ENCODE measurements at places on chromosomes 3 and 15.

- no peak for DNase-seq
These were observed 15.3 kb downstream of the ZBTB38 start for GRCh38 chr3:141383555-141384129.

DNA sequence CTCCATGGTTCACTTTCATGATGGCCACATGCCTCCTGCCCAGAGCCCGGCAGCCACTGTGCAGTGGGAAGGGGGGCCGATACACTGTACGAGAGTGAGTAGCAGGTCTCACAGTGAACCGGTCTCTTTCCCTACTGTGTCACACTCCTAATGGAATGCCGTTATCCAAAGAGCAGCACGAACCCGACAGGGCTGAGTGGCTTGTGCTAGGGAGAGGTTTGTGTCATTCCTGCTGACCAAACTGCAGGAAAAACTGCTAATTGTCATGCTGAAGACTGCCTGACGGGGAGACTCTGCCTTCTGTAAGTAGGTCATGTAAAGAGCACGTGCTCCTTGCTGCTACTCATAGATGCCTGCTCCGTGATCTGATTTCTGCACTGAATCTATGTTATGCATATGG is 105.1 kb downstream of the ARPP21 start:
- DNase-seq = no peak

DNA sequence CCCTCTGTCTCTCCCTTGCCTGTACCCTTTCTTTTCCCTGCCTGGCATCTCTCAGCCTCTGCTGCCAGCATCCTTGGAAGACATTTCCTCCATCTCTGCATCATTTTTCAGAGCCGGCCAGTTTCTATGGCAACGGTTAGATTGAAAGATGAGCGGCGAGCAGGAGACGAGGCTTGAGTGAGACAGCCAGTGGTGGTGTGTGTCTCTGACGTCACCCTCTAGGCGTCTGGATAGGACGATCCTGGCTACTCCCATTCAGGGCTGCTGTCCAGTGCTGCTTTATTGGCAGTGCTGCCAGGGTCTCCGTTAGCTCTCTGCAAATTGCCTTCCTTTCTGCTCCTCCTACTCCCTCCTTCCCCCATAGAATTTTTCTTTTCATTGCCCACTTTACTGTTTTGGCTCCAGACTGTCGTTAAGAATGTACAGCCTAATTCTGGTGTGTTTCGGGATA is 57.9 kb downstream of the TRAK1 start:
- no peak for DNase-seq

DNA sequence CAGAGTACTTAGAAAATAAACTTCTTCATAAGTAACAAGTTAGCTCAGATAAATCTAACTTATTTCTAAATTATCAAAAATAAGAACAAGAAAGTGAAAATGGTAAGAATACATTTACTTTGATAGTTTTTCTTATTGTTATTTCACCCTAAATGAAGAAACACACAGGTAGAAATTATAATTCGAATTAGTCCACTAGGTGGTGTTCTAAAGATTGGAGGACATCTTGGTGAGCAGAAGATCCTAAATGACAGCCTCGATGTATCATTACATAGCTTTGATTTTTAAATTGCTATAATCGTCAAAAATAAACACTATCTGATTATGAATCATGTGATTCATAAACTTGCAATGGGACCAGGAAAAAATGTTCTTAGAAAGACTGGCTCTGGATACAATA is 280.8 kb upstream of the UBE2E2 start:
- DNase-seq = no peak

DNA sequence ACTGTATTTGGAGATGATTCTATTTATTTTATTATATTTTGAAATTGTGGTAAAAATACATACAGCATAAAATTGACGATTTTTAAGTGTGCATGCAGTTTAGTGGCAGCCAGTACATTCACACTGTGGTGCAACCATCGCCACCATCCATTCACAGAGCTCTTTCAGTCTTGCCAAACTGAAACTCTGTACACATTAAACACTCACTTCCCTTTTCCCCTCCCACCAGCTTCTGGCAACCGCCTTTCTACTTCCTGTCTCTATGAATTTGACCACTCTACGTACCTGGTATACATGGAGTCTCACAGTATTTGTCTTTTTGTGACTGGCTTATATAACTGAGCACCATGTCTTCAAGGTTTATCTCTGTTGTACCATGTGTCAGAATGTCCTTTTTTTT is 303.3 kb upstream of the ATP10A start:
- no peak for DNase-seq

DNA sequence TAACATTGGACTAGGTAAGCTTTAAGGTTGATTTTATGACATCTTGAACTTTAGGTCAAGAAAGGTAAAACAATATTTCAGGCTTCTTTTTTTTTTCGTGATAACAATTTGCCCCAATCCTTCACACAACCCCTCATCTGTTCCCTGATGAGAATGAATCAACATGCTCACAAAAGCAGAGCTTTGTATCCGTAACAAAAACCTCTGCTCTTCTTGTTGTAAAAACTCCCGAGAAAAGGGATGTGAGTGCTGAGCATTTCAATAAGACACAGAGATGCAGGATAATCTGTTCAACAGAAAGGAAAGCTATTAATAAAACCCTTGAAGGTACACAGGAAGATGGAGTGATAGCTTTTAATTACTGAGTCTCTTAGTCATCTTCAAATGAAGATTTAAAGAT is 94.3 kb downstream of the RAD18 start:
- DNase-seq = no peak

- no peak for DNase-seq
These were observed 222.7 kb downstream of the MTHFS start for GRCh38 chr15:79674124-79674465.

GRCh38 chr3:11482021-11482420 is 161.7 kb downstream of the VGLL4 start:
- DNase-seq = no peak

GRCh38 chr3:120469882-120470301 is 19.1 kb upstream of the FSTL1 start:
- no peak for DNase-seq

DNA sequence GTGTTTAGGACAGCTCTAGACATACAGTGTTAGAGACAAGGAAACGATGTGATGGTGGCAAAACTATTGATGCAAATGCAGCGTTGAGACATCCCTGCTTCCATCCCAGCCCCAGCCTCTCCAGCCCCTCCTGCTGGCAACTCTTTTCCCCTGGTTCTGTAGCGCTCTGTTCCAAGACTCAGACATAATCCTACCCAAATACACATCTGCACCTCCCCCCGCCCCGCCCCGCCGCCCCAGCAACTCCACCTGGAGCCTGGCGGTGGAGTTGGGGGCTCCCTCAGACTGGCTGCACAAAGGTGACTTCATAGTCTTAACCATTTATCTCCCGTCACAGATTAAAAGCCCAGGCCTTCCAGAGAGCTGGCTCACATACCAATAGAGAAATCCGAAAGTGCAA is 7.2 kb upstream of the SEC22A start:
- no peak for DNase-seq

DNA sequence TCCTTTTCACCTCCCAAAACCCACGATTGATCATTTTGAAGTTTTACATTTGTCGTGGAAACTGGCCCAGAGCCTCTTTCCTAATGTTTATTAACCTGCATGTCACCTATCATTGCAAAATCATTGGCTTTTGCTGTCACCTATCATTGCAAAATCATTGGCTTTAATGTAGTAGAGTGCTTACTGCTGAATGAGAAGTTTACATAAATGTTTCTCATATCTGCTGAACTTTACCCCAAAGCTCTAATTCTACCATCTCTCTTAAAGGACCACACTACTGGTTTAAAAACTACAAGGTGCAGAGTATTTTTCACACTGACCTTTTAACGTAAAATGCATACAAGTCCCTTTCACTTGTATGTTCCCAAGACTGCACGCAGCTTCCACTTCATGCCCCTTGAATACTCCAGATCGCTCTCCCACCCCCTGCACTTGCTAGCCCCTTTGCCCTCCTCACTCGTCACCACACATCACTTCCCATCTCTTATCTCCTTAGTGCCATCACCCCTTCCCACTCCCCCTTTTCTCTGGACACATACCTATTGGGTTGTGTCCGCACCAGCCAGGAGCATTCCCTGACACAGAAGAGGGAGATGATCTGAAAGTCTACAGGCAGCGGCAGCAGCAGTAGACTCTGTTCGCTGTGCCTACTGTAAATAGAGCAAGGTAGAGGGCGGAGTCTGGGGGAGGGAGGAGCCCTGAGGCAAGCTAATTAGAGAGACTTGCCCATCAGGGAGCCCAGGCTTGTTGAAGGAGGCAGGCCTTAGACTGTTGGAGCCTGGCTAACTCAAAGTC is 30.2 kb upstream of the ATOSA start:
- no peak for DNase-seq

DNA sequence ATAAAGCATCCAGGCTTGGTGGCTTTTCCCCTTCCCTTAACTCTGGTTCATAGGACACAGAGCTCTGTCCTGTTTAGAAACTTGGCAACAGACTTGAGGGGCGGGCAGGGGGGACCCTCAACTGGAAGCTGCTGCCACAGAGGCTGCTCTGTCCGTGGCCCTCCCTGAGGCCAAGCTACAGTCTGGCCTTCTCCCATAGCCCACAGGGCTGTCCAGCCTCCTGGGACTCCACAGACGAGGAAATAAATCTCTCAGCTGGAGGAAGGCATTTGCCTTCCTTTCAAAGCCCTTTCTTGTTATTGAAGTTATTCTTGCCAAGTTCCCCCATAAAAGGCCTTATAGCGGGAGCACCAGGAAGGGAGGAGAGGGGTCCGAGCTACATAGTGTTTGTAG is 248.8 kb upstream of the TPM1 start:
- DNase-seq = no peak

DNA sequence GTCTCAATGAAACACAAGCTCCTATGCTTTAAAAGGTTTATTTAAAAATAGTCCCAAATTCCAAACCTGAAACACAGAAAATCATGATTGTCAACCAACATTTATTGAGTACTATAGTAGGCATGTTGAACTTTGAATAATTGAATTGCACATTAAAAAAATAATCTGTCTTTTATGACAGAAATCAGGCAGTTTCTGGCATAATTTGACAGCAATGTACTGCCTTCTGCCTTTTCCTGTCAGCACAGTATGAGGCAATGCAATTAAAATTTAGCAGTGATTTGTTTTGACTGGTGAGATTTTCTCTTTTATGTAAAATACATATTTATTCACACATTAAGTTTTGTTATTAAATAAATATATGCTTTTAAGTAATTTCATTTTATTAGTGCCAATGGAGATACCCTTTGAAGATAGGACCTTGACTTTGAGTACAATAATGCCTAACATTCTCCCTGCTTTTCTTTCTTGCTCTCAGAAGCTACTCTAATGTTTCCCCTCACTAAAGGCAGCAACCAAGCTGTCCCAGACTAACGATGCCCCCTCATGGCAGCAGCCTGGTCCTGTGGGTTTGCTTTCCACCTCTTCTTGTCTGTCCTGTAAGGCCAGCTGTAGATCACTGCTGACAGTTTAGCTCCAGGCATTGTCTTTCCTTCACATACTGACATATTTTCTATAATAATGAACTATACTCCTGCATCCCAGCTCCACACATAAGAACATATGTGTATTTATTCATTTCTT is 346.7 kb downstream of the IL20RB start:
- DNase-seq = no peak

- no peak for DNase-seq
These were observed 1015.5 kb downstream of the PLOD2 start for GRCh38 chr3:145145461-145145860.

- DNase-seq = no peak
These were observed 7.4 kb upstream of the OCA2 start for GRCh38 chr15:28106294-28107110.
